ENCODE measurements at places on chromosomes 7 and 10.

DNA sequence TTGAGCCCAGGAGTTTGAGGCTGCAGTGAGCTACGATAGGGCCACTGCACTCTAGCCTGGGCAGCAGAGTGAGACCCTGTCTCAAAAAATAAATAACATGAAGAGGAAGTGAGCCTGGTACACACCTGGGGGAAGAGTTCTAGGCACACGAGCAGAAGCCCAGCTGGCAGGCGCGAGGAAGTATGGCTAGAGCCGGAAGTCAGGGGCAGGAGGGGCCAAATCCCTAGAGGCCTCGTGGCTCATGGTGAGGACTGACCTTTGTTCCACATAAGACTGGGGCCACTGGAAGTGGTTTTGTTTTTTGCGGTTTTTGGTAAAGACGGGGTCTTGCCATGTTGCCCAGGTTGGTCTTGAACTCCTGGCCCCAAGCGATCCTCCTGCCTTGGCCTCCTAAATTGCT, 117.6 kb downstream of the HIP1 start:
- no peak for DNase-seq

GRCh38 chr7:155002411-155003091, 373 bp downstream of the PAXIP1 start:
- peak; percentile 27 for DNase-seq

GRCh38 chr10:14592566-14592965, 182.1 kb downstream of the FAM107B start:
- DNase-seq: no peak

DNA sequence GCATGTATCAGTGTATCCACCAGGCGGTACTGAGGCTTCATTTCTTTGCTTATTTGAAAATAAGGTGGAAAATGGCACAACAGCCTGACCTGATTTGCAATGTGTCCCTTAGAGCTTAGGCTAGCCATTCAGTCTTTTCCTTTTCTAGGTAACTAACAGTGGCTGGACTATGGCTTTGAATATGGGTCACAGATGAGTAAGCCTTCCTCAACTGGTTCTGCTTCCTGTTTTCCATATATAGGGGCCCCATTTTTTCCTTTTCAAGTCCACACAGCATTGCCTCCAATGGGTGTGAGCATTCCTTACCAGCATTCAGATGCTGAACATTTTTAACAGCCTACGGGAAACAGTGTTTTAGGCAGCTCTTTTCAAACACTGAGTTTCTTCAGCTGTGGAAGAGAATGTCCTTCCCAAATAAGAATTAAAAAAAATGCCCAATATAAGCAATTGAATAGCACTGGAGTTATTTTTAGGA, 3.9 kb upstream of the ITGB1 start:
- DNase-seq: peak; percentile 88

DNA sequence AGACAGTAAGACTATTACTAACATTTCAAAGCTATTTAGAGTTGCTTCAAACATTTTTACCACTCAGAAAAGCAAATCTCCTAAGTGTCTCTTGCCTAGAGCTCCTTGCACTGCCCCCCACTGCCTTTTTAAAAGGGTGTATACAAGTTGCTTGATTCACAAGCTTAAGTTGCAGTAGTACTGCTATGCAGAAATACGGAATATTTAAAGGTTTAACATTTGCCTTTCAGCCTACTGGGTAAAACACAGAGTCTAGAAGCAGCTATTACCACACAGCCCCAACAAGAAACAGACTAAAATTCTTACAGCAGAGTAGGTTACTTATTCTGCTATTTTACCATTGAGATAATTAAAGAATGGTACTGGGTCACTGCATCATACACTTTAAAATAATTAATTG, 128.5 kb downstream of the CNOT4 start:
- DNase-seq: no peak

DNA sequence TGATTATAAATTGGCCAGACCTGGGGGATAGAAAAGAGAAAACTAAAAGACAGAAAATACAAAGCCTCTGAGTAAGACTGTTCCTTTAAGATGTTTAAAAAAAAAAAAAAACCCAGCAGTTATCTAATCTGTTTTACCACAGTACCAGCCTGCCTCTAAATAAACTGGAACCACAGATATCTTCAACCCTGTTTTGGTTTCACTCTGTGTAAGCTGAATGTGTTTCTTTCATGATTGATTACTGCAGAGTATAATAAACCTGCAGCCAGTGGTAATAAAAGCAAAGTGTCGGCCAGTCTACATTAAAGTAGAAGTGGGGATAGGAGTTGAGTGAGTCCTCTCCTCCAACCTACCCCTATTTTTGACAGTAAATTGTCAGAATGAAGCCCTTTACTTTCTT, 40.6 kb downstream of the MGAM2 start:
- DNase-seq: no peak

DNA sequence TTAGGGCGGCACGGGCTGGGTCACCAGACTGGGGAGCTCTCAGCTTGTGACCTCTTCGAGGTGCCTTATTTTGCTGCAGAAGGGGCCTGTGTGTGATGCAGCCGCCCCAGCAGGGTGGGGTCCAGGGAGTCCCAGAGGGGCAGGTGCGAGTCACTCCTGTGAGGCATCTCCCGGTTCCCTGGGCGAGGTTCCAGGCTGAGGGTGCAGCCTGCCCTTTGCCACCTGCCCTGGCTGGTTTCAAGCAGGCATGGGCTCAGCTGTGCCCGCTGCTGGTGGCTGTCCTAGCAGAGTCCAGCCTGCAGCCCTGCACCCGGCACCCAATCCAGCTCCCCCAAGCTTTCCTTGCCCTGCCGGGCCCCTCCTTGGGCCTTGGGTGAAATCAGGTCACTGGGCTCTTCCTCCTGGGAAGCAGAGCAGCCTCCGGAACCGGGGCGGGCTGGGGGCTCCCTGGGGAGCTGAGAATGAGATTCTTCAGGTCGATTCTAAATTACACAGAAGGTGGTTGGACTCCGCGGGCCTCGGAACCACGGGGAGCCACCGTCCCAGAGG, 64.8 kb downstream of the PWWP2B start:
- DNase-seq: no peak

- DNase-seq: no peak
Measured at GRCh38 chr7:103134836-103135554, 13.9 kb downstream of the NAPEPLD start.

DNA sequence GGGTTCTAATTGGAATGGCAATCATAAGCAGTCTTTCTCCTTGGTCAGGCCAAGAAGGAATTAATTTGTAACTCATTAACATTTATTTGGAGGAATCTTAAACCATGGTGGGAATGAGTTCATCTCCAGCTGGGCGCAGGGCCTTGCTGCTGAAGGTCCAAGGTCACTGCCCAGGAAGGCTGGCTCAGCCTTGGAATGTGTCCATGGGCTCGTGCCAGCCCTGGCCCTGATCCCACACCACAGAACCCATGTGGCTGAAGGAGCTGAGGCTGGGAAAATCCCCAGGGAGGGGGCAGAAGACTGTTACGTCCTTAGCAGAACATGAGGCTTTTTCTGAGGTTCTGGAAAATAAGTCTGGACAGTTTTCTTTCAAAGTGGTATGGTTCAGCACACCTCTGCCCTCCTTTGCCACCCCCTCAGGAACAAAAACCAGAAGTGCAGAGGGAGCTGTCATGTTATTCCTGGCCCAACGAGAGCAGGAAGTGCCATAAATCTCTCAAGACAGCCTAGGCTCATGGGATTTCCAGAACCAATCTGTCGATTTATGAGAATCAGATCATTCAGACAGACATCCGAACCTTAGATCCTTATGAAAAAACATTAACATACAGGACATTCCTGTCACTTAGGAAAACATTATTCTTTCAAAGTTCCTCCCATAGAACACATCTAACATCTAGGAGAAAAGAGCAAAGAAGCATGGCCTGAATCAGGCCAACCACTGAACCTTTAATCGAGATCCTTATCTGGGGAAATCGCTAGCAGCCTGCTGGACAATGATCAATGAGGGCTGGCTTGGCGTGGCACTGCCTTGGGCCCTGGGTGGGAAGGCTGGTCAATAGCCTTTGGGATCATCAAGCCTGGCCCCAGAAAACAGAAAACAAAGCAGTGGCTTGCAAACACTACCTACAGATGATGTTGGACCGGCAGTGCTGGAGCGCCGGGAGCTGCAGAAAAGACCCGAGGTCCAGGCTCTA, 134.3 kb downstream of the TAX1BP1 start:
- peak; percentile 73 for DNase-seq

- peak; percentile 31 for DNase-seq
Measured at GRCh38 chr7:141198194-141198958, 124.5 kb downstream of the TMEM178B start.

- DNase-seq: no peak
Measured at GRCh38 chr10:123463181-123463580, 203.0 kb upstream of the GPR26 start.

- peak; percentile 36 for DNase-seq
Measured at GRCh38 chr7:114901771-114902170, 20.1 kb upstream of the MDFIC start.

DNA sequence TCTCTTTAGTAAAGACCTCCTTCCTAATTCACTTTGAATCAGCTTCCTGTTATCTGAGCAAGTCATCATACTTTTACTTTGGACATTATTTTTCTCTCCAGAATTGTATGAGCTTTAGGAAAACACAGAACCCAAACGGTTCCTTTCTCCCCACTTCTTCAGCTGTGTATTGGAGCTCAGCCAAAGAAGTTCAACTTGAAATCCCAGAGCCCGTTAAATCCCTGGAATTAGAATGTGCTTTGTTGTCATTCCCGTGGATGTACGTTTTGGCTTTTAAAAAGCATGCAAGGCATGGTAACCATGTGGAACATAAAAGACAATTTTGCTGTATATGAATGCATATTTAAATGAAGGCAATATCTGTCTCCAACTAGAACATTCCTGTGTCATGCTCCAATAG, 46.6 kb downstream of the AGMO start:
- DNase-seq: peak; percentile 7

DNA sequence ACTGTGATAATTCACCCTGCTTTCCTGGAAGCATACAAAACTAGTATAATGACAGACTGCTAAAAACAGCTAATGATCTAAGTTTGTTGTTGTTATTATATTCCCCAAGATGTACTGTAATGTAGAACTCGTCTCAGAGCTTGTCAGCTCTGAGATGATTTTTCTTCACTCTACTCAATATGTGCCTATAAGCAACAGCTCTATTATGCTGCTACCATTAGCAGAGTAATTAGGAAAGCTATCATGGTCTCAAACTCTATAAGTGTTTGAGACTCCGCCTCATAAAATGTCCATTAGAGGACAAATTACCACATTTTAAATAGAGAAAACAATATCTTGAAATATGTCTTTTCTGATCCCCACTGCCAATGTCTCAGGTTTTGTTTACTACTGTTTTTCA, 476.5 kb upstream of the PCDH15 start:
- DNase-seq: no peak

DNA sequence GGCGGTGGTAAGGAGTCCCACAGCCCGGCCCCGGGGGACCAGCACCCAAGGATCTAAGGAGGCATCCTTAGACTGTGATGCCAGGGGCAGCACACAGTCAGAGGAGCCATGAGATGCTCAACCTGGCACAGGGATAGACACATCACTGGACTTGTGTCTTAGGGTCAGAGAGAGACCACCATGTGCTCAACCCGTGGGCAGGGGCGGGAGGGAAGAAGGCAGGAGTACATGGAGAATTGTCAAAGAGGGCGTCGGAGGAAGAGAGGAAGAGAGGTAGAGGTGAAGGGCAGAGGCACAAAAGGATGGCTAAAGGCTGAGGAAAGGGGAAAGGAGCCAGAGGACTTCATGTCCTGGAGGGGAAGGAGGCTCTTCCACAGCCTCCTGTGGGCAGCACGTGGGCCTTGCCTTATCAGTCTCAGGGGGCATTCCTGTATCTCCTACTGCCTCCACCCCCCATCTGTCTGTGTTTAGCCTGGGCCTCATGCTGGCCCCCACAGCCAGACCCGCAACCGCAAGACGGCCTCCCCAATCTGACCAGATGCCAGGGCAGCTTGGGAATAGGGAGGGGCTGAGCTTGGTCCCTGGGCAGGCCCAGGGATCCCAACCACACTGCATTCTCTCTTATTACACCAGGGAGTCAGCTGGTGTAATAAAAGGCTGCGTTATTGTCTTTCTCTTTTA, 2.2 kb downstream of the ADCY1 start:
- DNase-seq: no peak

DNA sequence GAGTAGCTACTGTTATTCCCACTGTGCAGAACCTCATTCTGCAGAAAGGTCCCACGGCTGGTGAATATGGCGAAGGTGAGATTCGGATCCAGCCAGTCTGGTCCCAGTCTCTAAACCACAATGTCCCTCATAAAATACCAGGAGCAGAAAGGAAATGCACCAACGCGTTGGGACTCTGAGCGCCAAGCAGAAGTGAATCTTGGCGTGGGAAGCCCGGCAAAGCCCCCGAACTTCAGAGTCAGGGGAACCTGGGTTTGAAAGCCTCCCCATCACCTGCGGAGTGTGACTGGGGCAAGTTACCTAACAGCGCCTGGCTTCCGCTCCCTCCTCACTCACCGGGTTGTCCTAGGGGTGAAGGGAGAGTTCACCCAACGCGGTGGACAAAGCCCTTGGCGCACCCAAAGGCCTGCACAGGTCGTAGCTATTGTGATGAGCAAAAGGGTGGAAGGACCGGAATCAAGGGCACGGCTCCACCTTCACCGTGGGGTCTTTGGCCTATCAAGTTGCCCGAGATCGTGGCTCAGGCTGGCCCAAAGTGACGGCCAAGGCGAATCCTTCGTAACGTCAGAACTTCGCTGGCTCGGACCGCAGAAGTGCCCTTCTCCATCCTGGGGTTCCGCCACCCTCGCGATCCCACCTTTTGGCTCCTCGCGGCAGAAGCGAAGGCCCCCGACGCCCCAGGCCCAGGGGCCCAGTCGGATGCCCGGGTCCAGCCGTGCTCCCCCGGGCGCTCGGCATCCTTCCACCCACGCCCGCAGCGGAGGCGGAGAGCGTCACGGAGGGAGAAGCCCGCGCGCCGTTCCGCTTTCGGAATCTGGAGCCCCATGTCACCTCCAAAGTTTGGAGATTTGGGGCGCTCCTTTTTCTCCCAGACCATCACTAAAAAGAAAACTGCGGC, 811 bp downstream of the RGS10 start:
- peak; percentile 39 for DNase-seq

DNA sequence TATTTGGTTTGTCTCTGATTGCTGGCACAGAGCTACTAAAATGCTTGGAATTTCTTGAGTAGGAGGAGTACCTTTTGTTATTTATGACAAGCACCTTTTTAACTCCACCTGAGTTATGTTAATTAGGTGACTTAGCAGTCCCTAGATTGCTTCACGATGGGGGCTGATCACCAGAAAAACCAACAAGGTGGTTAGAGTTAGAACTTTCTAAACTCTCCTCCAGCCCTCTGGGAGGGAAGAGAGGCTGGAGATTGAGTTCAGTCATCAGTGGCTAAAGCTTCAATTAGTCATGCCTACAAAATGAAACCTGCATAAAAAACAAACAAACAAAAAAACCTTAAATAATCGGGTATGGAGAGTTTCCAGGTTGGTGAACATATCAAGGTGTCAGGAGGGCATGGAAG, 23.6 kb upstream of the ING3 start:
- DNase-seq: no peak

Data from EL (cell line).